ENCODE measurements at places on chromosomes 6 and 20.
A peak's percentile ranks its signal among the peaks of the same experiment; 100 is the strongest.

GRCh38 chr6:170313716-170314295 lies 7.2 kb downstream of the FAM120B start:
- no peak for DNase-seq

DNA sequence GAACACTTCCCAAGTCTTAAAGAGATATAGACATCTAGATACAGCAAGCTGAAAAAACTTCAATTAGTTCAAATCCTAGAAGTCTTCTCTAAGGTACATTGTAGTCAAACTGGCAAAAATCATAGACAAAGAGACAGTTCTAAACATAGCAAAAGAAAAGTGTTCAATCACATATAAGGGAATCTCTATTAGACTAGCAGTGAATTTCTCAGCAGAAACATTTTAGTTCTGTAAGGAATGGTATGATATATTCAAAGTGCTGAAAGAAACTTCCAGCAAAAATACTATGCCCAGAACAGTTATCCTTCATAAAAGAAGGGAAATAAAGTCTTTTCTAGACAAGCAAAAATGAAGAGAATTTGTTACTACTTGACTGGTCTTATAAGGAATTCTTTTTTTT lies 186.3 kb upstream of the SYNCRIP start:
- DNase-seq = no peak

- DNase-seq = peak; percentile 78
These were observed 185.3 kb downstream of the OGFRL1 start for GRCh38 chr6:71473926-71474325.

- DNase-seq = no peak
These were observed 51.9 kb downstream of the IL22RA2 start for GRCh38 chr6:137121401-137121997.

GRCh38 chr6:9482030-9482738 lies 932.7 kb downstream of the TFAP2A start:
- peak; percentile 94 for DNase-seq

DNA sequence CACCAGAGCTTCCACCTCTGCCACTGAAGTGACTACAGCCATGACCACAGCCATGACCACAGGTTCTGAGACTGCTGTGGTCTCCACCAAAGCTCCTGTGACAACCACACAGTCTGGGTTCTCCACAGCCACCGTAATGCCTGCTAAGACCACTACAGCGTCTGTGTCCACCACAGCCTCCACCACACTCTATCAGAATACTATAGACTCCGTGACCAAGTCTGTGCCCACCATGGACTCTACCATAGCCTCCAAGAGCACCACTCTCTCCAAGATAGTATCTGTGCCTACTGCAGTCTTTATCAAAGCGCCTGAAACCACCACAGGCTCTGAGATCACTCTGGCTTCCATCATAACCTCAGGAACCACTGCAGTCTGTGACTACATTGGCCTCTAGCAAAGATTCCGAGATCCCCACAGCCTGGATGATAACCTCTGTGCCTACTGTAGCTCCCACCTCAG lies 18.3 kb upstream of the MUC21 start:
- DNase-seq = no peak

- DNase-seq = no peak
These were observed 276.3 kb downstream of the CD83 start for GRCh38 chr6:14393910-14394309.

DNA sequence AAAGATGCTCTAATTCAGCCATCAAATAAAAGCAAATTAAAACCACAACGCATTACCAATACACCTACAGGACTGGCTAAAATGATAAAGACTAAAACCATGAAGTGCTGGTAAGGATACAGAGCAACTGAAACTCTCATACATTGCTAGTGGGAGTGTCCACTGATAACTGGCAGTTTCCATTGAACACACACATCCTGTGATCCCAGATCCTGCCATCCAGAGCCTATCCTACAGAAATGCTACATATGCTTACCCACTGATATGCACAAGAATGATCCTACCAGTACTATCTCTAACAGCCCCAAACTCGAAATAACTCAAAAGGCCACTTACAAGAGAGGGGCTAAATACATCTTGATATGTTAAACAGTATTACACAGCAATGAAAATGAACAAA lies 81.0 kb downstream of the FYN start:
- no peak for DNase-seq

- no peak for DNase-seq
These were observed 4.2 kb downstream of the RFX6 start for GRCh38 chr6:116881236-116881635.

- DNase-seq = no peak
These were observed 22.0 kb downstream of the FAM8A1 start for GRCh38 chr6:17622144-17622543.

GRCh38 chr6:122803171-122803661 lies 14.2 kb downstream of the SMPDL3A start:
- DNase-seq = no peak

DNA sequence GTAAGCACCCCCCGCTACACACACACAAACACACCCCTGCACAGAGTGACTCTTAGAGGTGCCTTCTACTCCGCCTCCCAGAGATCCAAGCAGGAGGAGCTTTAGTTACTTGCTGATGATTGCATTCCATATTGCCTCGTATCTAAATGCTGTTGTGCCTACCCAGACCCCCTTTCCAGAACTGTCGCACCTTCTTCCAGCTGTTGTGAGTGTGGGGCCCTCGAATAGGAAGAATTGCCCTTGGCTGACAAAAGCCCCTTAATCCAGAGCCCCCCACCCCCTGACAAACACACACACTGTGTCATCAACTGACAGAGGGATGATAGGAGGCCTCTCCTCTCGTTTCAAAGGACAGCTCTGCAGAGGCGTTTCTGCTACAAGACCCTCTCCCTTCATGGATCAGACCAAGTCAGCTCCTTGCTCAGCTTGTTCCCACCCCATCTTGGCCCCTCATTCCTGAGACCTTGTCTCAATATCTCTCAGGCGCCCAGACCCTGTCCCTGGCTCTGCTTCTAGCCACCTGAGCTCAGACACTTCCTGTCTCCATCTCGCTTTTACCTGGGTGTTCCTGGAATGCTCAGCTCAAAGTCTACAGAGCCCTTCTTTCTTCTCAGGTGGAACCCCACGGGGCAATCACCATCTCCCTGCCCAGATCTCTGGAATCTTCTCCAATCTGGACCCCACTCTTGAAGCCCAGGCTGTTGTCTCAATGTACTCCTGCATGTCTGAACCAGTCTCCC lies 4.0 kb upstream of the VSX1 start:
- DNase-seq = no peak

DNA sequence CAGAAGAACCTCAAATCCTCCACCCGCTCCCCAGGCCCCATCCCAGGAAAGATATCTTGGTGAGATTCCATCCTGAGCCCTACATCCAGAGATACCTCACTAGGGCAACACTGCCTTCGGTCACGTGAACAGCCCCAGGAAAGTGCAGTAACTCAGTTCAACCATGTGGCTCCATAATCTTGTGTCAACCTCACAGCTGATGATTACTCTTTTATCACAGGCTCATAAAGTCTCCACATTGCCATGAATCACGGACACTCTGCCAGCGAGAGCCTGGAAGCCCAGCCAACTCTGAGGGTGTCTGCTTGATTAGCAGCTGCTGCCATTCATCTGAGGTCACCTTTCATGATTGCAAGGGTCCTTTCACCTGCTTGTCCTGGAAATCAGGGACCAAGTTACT lies 175.8 kb upstream of the LRFN2 start:
- DNase-seq = no peak

DNA sequence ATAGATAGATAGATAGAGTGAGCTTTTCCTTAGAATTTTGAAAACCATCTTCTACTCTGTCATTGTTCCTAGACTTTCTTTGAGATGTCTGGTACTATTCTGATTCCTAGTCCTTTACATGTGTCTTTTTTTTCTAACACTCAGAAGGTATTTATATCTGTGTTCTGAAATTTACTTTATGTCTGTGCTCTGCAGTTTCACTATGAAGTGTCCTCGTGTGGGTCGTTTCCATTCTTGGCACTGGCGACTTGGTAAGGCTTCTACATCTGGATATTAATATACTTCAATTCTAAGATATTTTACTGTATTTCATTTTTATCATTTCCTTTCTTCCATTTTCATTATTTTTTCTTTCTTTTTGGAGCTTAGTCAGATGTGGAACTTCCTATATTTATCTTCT lies 87.0 kb downstream of the FHL5 start:
- no peak for DNase-seq

- DNase-seq = no peak
These were observed 180.8 kb upstream of the CST7 start for GRCh38 chr20:24768201-24768636.

- peak; percentile 15 for DNase-seq
These were observed 32.1 kb upstream of the RIN2 start for GRCh38 chr20:19725814-19726525.

DNA sequence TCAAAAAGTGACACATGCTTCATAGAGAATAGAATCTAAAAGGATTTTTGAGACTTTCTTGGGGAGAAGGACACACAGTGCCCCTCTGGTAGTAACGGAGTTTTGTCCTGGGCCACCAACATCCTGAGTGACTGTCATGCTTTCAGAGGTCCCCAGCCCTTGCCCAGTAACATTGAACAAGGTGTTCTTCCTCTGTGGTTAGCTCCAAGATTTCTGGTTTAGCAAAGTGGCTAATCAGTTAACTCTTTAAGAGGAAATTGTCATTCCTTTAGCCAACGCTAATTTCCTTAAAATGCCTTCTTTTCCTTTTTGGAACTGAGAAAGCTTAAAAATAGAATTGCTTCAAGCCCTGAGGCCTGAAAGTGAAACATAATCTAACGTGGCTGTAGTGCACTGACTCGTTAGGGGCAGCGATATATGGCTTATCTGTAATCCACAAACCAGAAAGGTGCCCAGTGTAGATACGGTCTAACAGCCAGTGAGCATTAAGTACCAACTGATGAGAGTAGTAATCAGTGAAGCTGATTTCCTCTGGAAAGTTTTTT lies 7.8 kb downstream of the E2F3 start:
- DNase-seq = no peak

DNA sequence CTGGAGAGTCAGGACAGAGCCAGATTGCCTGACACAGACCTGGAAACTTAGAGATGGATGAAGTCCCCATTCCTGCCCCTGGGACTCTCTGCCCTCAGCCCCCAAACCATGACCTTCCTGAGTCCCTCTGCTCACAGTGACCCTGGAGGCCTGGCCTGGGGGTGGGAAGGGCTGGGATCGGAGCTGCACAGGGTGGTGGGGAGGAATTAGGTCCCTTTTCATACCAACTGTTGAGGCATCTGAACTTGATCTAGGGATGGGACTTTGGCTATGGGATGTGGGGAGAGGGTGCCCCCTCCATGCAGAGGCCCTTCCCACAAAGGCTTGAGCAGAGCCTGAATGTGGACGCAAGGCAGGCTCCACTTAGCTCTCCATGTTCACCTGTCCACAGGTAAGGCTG lies 144.1 kb downstream of the MRPL14 start:
- no peak for DNase-seq

GRCh38 chr6:154156135-154156896 lies 117.3 kb downstream of the OPRM1 start:
- no peak for DNase-seq

- no peak for DNase-seq
These were observed 35.3 kb downstream of the EZR start for GRCh38 chr6:158783851-158784250.

- no peak for DNase-seq
These were observed 356.9 kb downstream of the CDKAL1 start for GRCh38 chr6:20891161-20891560.

DNA sequence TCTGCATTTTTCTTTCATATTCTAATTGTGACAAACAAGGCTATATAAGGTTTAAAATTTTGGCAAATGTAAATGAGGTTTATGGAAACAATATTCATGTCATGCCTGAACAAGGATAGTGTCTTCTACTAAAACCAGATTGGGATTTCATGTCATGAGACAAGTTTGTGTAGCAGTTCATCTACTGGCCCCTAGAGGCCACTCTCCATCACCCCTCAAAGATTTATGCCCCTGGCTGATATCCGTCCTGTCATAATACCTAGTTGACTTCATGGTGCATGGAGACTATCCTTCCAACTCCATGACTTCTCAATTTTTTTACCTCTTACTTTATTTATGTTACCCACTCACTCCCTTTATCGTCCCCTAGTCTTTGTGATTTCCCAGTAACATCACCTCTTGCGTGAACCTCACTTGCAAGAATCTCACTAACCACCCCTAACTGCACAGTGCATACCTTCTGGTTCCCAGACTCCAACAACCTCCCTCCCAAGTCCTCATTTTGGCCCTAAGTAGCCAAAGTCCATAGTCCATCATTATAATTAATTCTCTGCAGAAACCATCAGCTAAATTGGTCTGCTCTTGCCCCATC lies 179.8 kb downstream of the TASP1 start:
- DNase-seq = no peak

Data from GM04503 (cell line).